Fibroblast of villous mesenchyme (primary cell): ENCODE measurements at places on chromosomes 3 and 15. TPM values are rescaled to one million over a fixed set of nuclear protein-coding genes. Genes with fewer than 3 reads are reported as not detected.

GRCh38 chr3:149224736-149225594 lies 3.3 kb upstream of the CP start:
- peak; percentile 92 for DNase-seq

Gene ABHD10
- 20.3 and 38.0 TPM in 2 replicates for total RNA-seq

DNA sequence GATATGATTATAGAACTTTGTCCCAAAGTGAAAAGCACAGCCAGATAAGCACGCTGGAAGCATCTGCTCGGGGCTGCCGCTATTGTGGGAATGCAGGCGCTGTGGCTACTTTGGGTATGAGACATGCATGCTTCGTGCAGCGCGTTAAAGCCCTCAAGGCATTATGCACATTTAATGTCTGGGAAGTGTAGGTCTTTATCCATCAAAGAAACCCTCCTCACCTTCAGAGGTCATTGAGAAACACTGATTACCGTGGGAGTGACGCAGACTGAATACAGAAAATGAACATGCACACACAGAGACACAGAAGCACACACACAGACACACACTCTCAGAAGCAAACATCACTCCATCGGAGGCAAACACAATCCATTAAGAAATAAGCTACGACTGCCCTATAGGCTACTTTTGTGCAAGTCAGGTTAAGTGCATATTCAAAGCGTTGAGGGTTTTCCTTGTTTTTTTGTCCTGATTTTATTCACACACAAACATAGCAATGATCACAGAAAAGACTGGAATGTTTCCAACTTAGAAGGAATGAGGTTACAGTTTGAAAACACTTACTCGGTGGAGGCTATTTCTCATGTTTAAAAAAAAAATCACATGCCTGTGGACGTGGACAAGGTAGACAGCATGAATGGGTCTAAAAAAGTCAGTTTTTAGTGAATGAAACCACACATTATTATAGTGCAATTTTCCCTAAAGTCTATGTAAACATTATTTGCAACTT lies 68.5 kb downstream of the PLCH1 start:
- peak; percentile 61 for DNase-seq

DNA sequence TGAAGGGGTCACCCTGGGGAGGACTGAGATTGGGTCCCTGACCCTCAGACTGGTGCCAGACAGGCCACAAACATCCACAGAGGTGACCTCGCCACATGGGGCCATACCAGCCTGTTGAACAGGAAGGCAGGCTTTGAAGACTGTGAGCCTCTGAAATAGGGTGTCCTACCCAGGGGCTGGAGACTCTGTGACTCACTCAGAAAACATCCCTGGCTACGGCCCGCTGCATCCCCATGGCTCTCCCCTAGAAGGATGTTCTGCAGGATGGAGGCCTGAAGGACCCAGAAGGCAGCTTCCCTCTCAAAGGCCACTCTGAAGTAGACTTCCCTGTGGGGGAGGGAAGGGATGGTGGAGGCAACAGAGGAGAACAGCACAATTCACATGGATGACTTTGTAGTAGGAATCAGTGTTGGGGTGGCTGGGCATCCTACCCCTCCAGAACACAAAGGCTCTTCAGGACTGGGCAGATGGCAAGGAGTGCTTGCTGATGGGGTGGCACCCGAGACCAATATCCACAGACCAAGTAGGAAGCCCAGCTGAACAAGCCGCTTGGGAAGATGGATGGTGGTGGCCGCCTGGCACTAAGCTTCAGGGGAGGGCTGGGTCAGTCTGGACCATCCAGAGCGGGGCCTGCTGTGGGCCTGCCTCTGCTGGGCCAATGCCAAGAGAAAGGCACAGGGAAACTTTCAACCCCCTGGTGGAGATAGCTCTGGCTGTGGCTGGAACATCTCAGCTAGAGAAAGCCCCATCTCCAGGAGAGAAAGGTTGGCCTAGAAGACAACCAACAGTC lies 37.6 kb upstream of the DUSP7 start:
- no peak for DNase-seq

DNA sequence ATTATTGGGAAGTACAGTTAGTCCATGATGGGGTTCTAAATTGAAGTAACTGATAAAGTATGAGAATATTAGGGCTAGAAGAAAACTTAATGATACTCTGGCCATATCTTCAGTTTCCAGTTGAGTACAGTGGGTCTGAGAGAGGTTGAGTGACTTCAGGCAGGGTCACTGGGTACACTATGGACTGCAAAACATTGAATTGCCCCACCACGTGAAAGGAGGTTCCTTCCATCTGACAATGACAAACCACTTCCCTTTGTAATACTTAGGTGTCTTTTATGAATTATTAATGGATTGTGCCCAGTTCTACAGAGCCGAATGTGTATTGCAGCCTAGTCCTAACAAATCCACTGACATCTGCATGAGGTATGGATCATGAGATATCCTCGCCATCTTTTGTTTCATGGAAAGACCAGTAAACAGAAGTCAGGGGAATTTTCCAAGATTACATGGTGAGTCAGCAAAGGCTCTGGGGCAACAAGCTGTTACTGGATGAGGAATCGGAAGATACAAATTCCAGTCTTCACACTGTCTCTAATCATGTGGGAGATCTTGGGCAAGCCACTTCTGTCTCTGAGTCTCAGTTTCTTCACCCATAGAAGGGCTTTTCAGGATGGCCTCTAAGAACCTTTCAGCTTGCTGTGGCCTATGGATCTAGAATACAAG lies 66.5 kb upstream of the BCL6 start:
- peak; percentile 94 for DNase-seq

DNA sequence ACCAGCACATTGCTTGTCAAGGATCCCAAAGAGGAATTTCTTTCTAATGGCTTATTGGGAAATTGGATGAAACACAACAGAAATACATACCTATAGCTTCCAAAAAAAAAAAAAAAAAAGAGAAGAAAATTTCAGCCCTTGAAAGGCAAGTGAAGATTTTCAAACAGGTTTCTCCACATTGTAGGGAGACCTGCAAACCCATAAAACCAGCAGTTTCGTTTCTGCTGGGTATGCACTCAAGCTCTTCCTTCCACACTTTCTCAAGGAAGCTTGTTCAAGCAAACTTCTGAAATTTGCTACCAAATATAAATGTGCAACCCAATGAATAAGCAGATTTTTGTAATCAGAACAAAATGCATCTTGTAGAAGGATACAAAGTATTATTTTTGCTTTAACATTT lies 15.9 kb upstream of the SH3BP5 start:
- DNase-seq, result no peak
